ENCODE measurements at places on chromosomes 3 and 15. TPM values are rescaled to one million over a fixed set of nuclear protein-coding genes. Genes with fewer than 3 reads are reported as not detected.

DNA sequence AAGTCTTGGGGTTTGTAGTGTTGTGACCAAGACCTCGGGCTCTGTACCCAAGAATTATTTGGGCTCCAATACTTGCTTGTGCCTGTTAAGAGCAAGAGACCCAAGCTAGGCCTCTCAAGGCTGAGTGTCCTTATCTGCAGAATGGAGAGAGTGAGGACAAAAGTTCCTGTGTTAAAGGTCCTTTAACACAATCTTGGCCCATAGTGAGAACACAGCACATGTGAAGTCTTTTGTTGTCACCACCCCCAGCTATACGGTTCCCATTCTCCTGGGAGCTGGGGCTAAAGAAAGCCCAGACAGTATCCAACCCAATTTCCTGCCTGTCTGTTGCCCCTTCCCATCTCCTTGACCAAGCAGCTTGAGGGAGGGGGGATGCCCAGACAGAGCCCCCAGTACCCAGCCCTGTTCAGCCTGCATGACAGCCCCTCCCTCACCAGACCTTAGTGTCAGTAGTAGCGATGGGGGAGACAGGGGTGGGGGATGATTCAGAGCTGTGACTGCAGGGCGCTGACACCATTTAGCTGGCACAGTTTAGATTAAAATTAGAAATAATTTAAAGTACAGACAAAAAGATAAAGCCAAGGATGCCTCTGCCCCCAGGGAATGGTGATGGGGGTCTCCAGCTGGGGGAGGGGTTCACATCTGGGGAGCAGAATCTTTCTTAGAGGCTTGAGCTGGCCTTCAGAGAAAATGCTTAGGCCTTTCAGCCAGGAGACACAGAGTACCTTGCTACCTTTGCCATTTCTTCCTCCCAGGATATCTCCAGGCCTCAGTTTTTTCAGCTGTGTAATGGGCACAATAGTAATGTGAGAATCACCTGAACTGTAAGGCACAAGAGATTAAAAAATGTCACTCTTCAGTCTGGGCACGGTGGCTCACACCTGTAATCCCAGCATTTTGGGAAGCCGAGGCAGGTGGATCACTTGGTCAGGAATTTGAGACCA lies 2.7 kb downstream of the PRKCD start:
- peaks cover 29% of the 10 kb centered on the region for H3K27me3 ChIP-seq
- no peak for DNase-seq
- peak overlapping the region; percentile 80 for H3K4me3 ChIP-seq
- peaks cover 38% of the 10 kb centered on the region for H3K4me1 ChIP-seq
- H3K27ac ChIP-seq, result peak overlapping the region; percentile 14

DNA sequence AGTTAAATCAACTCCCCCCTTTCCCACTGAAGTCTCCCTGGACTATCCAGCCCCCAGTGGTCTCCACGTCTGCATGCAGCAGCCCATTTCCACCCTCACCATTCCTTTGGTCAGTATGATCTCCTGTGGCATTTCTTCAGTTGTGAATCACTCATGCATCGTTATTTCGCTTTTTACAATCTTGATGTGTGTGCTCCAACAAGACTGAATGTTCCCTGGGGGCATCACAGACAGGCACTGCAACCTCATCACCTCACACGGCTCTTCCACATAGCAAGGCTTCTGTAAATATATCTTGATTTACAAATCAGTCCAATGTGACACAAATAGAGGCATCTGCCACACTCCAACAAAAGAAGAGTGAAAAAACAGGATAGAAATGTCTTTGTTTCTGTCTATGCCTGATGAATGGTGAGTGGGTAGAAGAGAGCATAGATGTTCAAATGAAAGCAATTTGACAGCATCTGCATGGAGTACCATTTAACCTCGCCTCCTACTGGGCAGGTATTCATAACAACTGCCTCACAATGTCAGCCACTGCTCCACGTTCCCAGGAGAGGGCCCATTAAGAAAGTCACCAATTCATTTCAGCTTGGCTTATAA lies 5.2 kb downstream of the HEG1 start:
- peaks cover 6% of the 10 kb centered on the region for H3K36me3 ChIP-seq
- no peak for DNase-seq
- peaks cover 16% of the 10 kb centered on the region for H3K27me3 ChIP-seq
- peaks cover 51% of the 10 kb centered on the region for H3K4me1 ChIP-seq

- DNase-seq, result peak; percentile 57
- no peak within 1 kb of the TSS for H3K27ac ChIP-seq
- peaks cover 37% of the 10 kb centered on the region for H3K4me1 ChIP-seq
- peaks cover 89% of the 10 kb centered on the region for H3K27me3 ChIP-seq
- H3K36me3 ChIP-seq, result no peaks in the 10 kb centered on the region
- peak within 1 kb of the TSS; percentile 77 for H3K4me3 ChIP-seq
Measured at GRCh38 chr15:76336254-76337058, at the start of gene ISL2. ISL2 (plus strand) TSS chr15:76336773; CDS start chr15:76336884, 111 bp downstream.

DNA sequence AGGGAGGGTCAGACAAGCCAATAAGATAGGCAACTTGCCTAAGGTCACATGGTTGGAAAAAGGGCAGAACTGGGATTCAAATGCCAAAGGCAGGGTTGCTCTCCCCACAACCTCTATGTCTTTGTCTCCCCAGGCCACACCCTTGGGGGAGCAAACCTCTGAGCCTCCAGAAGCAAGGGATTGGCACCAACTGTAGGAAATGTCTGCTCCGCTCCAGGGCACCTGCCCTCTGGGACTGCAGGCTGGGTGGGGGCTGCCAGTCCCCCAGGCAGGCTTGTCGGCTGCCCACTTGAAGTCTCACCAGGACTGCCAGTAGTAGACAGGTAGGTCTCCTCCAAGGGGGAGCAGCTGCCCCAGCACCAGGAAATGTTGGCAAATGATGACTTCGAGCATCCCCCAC lies 2.0 kb downstream of the FAM3D start:
- H3K27ac ChIP-seq, result no peak overlapping the region
- peaks cover 20% of the 10 kb centered on the region for H3K4me1 ChIP-seq
- no peak for DNase-seq

- H3K36me3 ChIP-seq, result no peaks in the 10 kb centered on the region
- H3K4me1 ChIP-seq, result no peaks in the 10 kb centered on the region
- H3K27me3 ChIP-seq, result peaks cover 5% of the 10 kb centered on the region
- no peak for DNase-seq
- H3K27ac ChIP-seq, result no peak overlapping the region
Measured at GRCh38 chr15:82551646-82552247, 11.5 kb upstream of the RPS17 start.

Gene CHRD
- 3.2 TPM for total RNA-seq
